ENCODE measurements at places on chromosomes 3 and 15. TPM values are rescaled to one million over a fixed set of nuclear protein-coding genes. Genes with fewer than 3 reads are reported as not detected.
A peak's percentile ranks its signal among the peaks of the same experiment; 100 is the strongest.

- DNase-seq, result no peak
These were observed 180.6 kb upstream of the RBMS3 start for GRCh38 chr3:29100292-29100691.

The PCCB gene
- 34.5 TPM for total RNA-seq

- DNase-seq, result no peak
These were observed 5.6 kb upstream of the LPP start for GRCh38 chr3:188148318-188148717.

The LRRC31 gene
- not detected for total RNA-seq

- no peak for DNase-seq
These were observed 65.5 kb downstream of the ADCY5 start for GRCh38 chr3:123383091-123384053.

GRCh38 chr15:92541291-92542200, 114.0 kb downstream of the FAM174B start:
- DNase-seq, result no peak

DNA sequence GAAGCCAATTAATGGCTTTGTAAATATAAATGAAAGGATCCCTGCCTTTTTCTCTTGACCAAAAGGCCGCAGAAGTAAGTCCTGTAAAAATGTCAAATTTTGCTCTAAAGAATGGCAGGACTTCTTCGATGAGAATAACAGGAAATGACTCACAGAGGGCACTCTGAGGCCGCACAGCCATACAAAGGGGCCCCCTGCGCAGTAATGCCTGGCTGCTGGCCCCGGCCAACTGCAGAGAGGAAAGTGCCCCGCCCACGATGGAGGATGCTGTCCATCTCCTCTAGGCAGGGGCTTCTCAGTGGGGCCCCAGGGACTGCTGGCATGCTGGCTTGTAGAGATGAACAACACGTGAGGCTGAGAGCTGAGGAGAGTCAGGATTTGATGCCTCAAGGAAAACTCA, 18.1 kb upstream of the SCN10A start:
- DNase-seq, result peak; percentile 69

- no peak for DNase-seq
These were observed 46.2 kb downstream of the IGSF11 start for GRCh38 chr3:118988198-118989130.

- no peak for DNase-seq
These were observed 77.6 kb downstream of the CHCHD4 start for GRCh38 chr3:14047027-14047426.

GRCh38 chr15:63231206-63231605, 41.8 kb downstream of the RAB8B start:
- no peak for DNase-seq

DNA sequence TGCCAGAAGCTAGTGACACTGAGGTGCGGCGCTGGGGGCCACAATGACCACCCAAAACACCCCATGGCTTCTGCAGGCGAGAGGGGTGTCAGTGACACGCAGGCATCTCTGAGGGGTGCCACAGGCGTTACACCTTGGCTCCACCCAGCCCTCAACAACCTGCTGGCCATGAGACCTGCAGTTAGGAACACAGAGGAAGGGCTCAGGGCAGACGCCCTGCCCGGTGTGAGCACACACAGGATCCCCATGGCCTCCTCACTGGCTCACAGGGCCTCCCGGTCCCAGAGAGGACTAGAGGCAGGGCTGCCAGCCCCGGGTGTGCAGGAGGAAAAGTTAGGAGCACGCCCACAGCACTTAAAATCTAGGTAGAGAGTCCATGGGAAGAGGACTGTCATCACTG, 35.1 kb downstream of the CYFIP1 start:
- no peak for DNase-seq

GRCh38 chr3:43676441-43676840, 14.3 kb upstream of the ABHD5 start:
- DNase-seq, result no peak

The HRH1 gene
- total RNA-seq, result 0.16 TPM

GRCh38 chr15:101171954-101172353, 79.9 kb downstream of the CHSY1 start:
- no peak for DNase-seq

The GREM1 gene
- not detected for total RNA-seq

GRCh38 chr15:80744415-80744814, 34.8 kb upstream of the CEMIP start:
- DNase-seq, result no peak

DNA sequence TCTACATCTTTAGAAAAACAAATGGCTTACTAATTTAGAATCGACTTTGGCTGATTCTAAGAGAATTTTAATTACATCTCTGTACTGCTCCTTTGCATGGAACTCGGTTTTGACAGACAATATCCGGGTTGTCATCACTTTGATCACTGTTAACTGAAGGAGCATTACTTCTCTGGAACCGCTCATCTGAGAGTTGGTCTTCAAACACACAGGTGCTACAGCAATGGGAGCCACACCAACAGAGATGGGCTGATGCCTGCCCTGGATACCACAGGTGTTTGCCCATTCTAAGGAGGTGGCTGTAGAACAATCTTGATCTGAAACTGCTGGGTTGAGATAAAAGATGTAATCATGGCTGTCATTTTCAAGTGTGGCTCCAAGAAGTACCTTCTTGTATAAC, 21.6 kb downstream of the LINS1 start:
- DNase-seq, result no peak

The FAM3D gene
- total RNA-seq, result not detected

DNA sequence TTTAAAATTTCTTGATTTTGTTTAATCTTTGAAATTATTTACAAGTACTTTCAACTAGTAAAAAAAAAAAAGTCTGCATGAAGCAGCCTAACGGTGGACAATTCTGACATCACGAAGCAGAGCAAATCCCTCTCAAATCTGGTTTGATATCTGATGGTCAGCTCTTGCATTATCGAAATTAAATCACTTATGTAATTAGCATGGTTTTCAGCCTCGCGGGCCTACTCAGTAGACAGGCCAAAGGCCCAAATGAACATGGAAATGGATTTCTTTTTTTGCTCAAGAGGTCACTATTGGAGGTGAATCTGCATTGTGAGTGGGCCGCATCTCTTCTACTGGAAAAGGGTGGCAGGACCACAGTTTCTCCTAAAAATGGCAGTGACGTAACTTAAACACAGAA, 209.8 kb downstream of the NR2F2 start:
- no peak for DNase-seq

The LMAN1L gene
- not detected for total RNA-seq

- DNase-seq, result no peak
These were observed 47.6 kb downstream of the MBNL1 start for GRCh38 chr3:152316318-152316717.

DNA sequence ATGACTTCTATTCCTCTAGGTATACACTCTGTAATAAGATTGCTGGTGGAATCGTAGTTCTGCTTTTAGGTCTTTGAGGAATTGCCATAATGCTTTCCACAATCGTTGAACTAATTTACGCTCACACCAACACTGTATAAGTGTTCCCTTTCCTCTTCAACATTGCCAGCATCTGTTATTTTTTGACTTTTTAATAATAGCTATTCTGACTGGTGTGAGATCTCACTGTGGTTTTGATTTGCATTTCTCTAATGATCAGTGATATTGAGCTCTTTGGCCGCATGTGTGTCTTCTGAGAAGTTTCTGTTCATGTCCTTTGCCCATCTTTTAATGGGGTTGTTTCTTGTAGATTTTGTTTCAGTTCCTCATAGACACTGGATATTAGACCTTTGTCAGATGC, 12.8 kb downstream of the NXPE3 start:
- no peak for DNase-seq

DNA sequence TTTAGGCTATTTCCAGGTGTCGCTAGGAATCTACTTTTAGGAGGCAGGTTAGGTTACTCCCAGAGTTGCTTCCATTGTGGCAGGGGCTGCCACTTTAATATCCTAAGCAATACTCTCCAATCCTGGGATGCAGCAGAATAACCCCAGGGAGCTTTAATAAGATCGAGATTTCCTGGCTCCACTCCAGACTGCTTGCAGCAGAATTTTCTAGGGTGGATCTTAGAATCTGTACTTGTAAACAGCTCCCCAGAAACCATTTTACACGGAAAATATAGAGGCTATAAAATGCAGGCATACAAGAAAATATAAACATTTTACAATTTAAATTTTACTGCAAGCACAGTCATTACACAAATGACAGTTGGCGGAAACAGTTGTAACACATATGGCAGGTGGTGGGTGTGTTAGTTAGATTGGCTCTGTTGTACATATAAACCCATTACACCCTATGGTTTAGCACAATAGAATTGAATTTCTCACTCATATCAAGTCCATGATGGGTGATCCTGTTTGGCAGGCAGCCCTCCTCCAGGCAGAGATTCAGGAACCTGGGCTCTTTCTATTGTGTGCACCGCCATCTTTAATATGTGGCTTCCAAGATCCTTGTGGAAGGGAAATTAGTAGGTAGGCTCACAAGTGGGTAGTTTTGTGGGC, 35.0 kb upstream of the TNFAIP8L3 start:
- no peak for DNase-seq

DNA sequence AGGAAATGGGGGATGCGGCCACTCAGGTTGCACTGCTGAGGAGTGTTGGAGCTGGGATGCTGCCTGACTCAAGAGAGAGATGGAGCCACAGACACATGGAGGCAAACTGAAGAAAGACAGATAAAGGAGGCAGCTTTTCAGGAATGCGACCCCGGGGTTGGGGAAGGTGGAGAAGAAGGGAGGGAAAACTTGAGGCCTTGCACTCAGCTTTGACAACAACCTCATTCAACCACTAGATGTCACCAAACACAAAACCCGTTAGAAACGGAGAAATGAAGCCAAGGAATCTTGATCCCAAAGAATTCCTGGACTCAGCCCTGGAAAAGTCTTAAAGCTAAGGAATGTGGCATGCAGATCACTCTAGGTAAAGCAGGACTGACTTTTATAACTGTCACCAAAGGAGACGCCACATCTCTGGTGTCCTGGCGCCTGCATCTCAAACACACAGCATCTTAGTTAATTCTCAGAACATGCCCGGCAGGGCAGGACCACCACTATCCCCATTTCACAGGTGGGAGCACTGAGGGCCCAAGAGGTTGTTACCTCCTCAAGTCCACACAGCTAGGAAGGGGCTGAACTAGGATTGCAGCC, 59.6 kb upstream of the LMCD1 start:
- DNase-seq, result no peak

DNA sequence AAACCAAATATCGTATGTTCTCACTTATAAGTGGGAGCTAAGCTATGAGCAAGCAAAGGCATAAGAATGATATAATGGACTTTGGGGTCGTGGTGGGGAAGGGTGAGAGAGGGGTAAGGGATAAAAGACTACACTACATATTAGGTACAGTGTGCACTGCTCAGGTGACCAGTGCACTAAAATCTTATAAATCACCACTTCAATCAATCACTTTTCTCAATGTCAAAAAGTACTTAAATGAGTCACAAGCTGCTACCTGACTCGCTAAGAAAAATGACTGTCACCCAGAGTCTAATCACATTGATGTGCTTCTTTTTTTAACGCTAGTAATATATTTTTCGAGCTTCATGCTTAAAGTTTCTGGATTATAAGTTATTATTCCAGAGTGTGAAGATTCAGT, 95.5 kb downstream of the CBLB start:
- no peak for DNase-seq

- DNase-seq, result no peak
These were observed 58.9 kb downstream of the LINGO1 start for GRCh38 chr15:77573802-77574201.

DNA sequence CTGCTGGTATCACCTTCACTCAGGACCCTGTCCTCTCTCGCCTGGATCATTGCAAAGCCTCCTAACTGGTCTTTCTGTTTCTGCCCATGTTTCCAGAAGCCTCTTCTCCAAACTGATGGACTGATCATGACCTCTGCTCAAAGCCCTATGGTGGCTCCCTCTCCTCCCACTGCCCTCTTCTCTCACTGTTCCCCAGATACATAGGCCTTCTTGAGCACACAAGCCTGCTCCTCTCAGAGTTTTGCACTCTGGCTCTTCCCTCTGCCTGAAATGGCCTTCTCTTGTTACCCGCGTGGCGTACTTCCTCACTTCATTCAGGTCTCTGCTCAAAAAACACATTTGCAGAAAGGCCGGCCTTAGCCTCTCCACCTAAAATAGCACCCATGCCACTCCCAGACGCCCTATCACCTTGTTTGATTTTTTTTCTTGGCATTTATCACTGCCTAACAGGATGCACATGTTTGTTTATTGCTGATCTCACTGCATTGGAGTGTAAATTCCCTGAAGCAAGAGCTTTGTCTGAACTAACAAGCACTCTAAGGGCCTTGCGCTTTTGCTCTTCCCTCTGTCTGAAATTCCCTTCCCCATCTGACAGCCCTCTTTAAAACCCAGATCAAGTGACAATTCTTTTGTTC, 1.4 kb upstream of the ETFA start:
- no peak for DNase-seq

- DNase-seq, result no peak
These were observed 22.9 kb upstream of the CHRNA7 start for GRCh38 chr15:32007355-32007960.

The ACKR4 gene
- not detected for total RNA-seq

GRCh38 chr3:78757731-78758130, 1010.1 kb downstream of the ROBO1 start:
- DNase-seq, result no peak

- DNase-seq, result no peak
These were observed 13.6 kb downstream of the UBXN7 start for GRCh38 chr3:196418601-196419000.

The FNDC3B gene
- 31.1 TPM for total RNA-seq

DNA sequence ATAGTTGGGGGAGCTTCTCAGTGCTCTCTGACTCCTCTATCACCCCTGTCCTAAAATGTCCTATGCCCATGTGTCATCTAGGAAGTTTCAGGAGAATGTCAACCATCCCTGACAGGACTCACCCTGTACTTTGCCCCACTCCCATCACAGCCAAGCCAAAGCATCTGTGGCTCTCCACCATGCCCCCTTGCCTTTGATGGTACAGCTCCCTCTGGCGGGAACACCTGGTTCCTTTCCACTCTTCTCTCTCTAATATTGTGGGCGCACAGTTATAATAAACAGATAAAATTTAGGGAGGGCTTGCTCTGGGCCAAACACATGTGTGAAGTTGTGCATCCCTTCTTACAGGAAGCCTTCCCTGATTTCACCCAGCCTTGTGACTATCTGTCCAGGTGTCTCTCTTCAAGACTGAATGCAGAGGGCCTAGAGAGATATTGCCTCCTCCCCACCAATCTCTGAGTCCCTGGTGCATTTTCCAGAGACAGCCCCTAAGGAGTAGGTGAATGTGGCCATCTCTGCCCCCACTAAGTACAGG, 62.8 kb downstream of the ISG20 start:
- DNase-seq, result peak; percentile 54

DNA sequence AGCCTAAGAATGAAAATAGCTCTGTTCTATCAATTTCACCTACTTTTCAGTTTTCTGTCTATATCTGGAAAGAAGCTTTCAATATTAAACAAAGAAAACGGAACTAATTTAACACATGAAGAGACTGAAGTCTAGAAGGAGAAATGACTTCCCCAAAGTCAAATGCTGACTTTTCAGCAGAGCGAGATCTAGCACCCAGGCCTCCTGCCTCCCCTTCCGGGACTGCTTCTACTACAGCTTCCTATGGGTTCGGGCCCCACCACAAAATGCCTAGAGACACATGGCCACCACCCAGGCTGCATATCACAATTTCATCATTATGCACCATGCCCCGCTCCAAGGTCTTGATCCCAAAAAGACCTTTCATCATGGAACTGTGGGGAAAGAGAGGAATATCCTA, 104.5 kb downstream of the SST start:
- no peak for DNase-seq
